ENCODE measurements at places on chromosomes 1 and 21.
A peak's percentile ranks its signal among the peaks of the same experiment; 100 is the strongest.

DNA sequence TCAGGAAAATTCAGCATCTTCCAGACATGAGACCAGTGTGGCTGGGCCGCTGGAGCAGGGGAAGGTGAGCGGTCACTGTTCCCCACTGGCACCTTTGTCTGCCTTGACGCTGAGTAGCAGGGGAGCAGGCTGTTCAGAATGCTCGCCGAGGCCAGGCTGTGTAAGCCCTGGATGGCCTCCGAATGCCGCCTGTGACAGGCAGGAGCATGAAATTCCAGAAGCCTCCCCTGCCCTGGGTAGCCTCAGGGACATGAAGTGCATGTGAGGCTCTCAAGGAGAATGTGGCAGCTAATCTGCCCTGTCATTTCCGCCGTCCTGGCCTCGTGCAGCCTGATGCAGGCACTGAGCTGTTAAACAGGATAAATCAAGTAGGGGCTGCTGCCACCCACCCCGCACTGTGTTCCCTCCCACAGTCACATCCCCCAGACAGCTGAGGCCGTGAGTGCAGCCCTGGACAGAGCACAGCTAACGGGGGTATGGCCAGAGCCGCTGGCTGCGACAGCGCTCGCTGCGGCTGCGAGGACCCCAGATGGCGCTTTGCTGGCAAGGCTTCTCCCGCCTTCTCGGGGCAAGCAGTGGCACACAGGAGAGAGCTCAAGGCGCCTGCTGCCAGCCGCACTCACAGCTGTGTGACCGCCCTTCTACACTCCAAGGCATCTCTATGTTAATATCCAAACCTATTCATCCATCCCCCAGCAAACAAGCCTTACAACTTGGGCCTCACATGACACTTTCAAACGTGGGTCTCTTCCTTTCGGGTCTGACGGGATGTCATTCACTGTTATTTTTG is 105.0 kb upstream of the COL6A1 start:
- DNase-seq: peak; percentile 74

GRCh38 chr1:19080721-19081120 is 124.2 kb upstream of the IFFO2 start:
- DNase-seq: peak; percentile 19

DNA sequence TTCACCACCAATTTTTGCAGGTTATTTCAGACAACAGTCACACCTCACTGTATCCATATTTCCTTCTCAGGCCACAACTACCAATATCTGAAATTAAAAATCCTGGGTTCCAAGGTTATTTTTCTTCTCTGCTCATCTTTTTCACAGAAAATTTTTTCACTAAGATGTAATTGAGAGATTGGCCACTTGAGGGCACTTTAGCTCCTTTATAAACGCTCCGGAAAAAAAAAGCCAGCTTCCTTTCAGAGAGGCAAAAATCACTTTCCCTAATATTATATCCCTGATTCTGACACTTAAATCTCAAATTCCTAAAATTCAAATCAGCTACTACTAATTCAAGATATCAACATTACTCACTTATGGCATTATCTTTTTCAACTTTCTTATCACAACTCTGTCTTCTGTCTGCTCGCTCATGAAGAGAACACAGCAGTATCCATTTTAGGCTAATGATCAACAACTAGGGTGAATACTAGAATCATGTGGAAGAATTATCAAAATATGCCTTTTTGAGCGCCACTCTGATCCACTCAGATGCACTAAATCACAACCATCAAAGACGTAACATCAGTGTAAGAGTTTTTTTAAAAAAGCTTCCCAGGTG is 101.4 kb upstream of the RGS1 start:
- DNase-seq: peak; percentile 66

- DNase-seq: no peak
Observed at GRCh38 chr1:101290922-101291561, 54.2 kb downstream of the S1PR1 start.

DNA sequence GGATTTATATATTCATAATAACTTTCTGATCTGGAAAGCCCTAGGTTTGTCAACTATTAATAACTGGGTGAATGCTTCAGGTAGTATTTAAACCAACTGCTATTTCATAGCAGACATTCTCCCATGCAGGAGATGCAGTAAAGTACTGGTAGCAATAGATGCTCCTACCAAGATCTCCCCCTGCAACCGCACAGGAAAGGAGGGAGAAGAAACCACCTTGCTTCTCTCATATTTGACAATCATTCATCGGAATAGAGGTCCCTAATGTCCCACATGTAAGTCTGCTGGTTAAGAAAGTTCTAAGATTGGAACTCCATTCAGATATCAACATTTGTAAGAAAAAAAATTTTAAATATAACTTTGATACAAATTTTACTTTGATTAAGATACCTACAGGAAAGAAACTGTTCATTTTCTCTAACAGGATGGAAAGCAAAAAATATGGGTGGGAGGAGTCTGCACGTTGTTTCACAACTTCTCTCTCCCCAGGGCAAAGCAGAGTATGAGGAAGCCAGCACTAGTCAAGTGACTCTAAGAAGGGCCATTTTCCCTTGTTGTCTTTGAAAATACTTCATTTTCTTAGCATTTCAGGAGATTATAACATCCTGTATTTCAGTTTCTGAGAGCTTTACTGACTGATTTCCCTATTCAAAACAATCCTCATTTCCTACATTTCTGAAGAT is at the start of gene PYHIN1:
Gene PYHIN1 (plus strand): TSS at position 498 of the 683 bp plus-strand sequence. CDS start 5,359 bp downstream, outside the sequence.
- no peak for DNase-seq
